Thoracic aorta (tissue), 2 donors: ENCODE measurements at places on chromosomes 16 and 17. TPM values are rescaled to one million over a fixed set of nuclear protein-coding genes. Genes with fewer than 3 reads are reported as not detected.

DNA sequence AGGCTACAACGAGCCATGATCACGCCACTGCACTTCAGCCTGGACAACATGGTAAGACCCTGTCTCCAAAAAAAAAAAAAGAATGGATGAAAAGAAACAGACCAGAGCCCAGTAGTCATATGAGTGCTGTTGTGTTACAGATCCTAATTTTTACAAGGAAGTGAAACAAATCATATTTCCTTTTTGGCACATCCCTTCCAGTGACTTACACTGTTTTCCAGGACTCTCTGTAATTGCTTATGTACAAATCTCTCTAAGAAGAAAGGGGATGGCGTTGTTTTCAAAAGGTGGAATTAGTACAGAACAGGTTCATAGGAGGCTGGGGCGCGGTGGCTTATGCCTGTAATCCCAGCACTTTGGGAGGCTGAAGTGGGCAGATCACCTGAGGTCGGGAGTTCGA is 19.8 kb upstream of the ZNF594 start:
- no peak for DNase-seq

DNA sequence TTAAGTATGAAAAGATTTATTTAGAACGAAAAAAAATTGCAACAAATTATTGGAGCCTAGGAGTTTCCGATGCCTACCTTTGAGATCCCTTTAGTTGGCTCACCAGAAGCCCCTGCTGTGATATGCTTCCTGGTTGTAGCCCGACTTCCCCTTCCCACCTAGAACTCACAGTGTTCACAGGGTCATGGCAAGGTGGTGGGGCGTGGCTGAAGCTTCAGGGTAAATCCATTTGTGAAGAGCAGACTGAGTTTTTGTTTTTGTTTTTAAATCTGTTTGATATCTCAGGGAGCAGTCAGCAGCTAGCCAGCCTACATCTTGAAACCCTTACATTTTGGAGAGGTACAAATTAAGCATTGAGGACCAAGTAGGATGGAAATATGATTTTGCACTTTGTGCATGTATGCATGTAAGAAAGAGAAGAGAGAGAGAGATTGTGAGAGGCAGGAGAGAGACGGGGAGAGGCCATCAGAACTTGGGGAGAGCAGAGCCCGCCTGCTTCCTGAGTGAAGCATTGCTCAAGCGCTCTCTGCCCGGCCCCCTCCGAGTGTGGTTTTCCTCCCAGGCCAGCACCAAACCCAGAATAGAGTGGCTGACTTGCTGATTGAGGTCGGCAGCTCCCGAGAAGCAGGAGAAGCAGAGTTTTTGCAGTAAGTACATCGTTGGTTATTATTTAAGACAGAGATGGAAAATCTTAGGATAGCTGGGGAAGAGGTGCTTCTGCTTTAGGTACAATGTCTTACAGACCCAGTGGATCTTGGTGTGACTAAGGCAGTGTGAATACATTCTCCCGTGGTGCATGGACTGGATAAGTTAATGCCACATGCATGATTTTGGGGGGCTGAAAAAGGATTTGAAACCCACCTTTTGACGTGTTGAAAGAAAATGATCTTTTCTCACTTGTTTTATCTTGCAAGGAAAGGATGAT is 64.2 kb downstream of the SPECC1 start:
- no peak for DNase-seq

DNA sequence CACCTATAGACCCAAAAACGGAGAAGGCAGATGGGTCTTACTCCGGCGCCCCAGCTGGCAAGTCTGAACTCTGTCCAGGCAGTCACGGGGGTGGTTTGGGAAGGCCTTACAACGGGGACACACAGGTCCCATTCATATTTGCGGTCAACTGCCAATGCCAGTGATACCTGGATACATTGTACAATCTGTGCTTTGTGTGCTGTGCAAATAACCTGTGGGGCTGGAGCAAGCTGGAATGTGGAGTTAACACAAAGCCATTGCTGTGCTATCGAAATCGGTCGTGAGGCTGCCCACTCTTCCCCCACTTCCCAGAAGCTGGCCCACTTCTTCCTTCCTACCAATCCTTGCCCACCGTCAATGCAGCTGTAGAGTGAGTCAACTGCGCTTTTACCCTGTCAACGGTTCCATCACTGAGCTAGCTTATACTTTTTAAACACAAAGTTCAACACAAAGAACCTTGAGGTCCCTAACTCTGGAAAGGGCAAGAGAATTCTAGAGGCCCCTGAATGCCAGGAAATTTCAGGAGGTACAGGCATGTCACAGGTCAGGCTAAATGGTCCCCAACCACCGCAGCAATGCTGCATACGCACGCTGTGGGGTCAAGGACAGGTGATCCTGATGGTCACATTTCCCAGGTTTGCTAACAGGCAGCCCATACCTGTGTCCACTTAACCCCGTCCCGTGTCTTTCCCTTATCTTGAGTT is 122.8 kb downstream of the ZFHX3 start:
- DNase-seq, result no peak

KRTAP3-1 gene
- not detected for total RNA-seq

PRR35 gene
- not detected for total RNA-seq

CCL8 gene
- total RNA-seq, result 3.7 TPM

CEP112 gene
- 19.0 TPM for total RNA-seq

ZFP1 gene
- 8.1 TPM for total RNA-seq
